ENCODE measurements at places on chromosomes 7 and 10.

DNA sequence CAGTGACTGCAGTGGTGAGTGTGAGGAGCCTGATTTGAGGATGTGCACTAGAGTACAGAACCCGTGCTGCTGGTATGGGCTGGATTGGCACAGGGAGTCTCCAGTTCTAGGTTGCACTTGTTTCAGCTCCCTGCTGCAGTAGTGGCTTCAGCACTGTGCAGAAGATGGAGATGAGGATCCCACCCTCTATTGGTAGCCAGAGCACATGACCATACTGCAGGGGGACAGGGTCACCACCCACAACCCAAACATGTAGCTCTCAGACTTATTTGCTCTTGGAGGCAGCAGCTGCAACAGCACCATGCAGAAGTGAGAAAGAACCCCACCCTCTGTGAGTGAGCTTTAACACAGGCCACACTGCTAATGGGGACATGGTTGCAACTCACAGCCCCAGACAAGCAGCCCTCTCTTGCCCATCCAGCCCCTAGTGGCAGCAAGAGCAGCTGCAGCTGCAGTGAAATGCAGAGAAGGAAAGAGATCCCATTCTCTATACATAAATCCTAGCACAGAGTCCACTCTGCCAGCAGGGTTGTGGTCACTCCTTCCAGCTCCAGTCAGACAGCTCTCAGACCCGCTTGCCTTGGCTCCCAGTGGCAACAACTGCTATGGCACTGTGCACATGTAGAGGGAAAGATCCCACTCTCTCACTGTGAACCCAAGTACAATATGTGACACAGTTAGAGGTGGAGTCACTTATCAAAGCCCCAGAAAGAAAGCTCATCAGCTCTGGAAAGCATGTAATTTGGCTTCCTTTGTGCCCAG lies 51.4 kb upstream of the SCIN start:
- peak; percentile 61 for DNase-seq

DNA sequence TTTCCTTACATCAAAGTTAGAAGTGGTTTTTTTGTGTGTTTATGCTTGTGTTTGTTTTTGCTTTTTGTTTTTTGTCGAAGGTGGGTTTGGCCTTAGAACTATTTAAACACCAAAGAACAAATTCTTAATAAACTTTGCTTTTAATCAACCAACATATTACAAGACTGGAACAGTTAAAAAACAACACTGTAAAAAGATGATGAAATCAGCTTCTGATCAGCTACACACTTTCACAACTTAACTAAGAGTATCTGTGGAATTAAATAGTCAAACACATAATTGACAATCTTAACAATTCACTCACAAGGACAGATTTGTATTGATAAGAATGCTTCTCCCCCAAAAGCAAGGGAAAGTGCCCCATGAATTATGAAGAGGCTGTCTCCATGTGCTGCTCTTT lies 58.8 kb downstream of the MRPL32 start:
- DNase-seq = no peak

- no peak for DNase-seq
These were observed 21.3 kb upstream of the LIPF start for GRCh38 chr10:88642963-88643362.

DNA sequence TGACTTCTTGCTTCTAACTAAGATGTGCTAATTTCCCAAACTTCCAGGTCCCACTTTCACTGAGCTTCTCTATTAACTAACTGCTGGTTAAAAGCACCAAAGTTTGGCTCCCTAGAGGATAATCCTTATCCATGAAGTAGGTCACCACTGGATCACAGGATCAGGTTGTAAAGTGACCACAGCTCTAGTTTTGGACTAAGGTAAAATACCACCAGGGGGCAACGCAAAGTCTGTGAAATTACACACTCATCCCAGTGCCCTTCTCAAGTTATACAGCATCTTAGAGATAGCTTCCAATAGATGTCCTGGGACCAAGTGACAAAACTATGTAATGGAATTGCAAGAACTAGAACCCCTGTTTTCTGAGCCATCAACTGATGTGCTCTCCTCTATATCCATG lies 116.4 kb upstream of the ASAH2 start:
- DNase-seq = peak; percentile 63

DNA sequence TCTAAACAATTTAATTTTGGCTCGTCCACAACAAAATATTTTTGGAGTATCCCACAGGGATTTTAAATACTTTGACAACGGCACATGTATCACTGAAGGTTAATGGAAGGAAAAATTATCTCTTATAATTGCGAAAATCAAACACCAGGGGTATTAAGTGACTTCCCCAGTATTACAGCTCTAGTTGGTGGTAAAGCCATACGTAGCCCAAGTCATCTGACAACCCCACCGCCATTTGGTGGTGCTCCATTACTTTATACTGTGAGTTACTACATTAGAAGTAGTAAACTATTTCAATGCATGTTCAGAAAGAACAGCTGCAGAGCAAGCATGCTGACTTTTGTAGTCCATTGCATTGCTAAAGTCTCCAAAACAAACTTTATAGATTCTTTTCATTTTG lies 179.7 kb downstream of the HGF start:
- DNase-seq = no peak

DNA sequence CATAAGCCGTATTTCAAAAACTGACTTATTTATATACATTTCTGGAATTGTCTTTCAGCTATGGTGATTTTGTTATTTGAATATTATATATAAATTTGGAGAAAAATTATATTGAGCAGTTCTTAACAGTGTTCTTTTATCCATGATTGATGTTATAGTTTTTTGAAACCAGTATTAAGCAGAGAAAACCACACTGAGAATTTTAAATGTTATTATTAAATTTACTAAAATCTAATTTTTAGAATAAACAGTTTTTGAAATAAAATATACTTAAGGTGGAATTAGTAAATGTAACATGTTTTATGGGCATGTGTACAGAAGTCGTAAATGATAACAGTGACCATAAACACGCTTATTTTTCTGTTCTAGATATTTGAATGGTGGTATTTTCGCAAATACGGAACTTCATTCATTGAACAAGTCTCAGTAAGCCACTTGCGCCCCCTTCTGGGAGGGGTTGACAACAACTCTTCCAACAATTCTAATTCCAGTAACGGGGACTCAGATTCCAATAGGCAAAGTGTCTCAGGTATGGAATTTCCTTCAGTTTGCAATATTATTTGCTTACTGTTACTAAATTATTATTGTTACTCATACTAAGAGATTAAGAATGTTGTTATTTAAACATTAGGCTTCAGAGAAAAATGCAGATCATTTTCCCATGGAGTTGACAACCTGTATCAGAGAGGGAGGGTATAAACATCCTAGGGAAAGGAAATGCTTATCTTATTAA lies 166.1 kb downstream of the ST7 start:
- DNase-seq = peak; percentile 90

- no peak for DNase-seq
These were observed at the start of gene LBX1 for GRCh38 chr10:101229266-101230182. TSS of gene LBX1 (minus strand) at chr10:101229463. CDS start at chr10:101228815, 648 bp downstream.

GRCh38 chr10:75440271-75440793 lies 8.9 kb downstream of the LRMDA start:
- no peak for DNase-seq

- DNase-seq = no peak
These were observed 40.9 kb upstream of the MET start for GRCh38 chr7:116630932-116631671.

DNA sequence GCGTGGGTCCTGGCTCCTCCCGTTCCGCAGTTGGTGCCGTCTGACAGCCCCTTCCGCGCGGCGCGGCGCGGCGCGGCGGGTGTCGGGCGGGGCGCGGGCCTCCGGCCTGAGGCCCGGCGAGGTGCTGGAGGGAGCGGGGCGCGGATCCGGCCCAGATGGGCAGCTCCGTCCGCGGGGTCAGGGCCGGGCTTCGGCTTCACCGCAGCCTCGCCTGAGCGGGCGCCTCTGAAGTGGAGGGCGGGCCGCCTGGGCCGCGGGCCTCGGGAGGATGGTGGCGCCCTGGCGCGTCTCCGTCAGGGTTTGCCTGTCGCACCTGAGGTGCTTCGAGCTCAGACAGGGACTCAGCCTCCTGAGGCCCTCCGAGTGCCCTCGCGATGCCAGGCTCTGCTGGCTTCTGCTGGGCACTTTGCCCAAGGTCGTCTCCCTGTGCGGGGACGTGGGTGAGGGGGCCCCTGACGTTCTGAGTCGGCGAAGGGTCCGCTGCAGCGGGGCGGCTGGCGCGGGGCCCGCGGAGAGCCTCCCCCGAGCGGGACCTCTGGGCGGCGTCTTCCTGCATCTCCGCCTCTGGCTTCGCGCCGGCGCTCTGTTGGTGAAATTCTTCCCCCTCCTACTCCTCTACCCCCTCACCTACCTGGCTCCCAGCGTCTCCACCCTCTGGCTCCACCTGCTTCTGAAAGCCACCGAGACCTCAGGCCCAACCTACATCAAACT lies 473 bp downstream of the ADCK2 start:
- peak; percentile 90 for DNase-seq
